ENCODE measurements at places on chromosomes 1 and 21.

- DNase-seq, result no peak
These were observed 20.3 kb downstream of the AJAP1 start for GRCh38 chr1:4674676-4675075.

DNA sequence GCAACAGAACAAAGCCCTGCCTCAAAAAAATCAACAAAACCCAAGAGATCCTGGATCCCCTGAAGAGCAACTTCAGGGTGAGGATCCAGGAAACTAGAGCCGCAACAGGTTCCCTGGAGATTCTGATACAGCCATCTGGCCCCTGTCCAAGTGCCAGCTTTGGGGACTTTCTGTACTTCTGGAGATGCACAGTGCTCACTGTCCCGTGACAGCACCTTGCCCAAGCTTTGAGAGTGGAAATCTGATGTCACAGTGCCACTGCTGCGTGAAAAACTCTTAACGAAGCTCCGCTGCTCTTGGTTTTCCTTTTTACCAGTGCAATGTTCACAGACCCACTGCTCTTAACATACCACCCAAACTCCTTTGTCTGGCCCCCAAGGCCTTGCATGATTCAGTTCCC is 26.3 kb downstream of the STK40 start:
- peak; percentile 12 for DNase-seq

DNA sequence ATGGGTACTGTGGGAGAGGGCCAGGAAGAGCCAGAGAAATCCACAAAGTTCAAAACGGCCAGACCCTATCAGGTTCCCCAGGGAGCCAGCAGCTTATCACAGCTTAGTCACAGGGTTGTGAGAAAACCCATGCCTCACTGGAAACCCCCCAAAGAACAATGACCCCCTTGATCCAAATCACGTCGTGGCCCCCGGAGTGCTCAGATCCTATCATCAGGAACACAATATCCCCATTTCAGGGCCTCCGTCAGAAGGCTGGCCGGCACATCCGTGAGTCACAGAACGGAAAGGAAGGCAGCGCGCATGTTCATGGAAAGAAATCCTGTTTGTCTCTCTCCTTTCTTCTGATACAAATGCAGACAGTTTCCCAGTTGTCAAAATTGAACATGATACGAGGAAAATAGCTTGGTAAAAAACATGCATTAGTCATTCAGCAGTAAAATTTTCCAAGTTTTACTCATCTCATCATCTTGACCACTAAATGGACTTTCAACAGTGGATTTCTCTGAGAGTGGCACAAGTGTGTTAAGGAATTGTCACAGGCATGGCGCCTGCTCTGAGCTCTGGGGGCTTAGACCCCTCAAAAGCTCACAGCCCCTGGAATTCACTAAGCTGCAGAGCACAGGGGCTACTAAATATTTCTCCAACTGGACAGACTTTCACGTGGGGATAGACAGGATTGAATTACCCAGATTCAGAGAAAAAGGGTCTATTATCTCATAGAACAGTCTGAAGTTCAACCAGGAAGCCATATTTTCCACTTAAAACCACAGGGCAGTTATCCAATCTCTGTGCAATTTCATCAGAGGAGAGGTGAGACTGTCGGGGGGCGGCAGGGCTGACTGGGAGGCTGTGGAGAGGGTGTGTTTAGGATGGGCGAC is 124.8 kb downstream of the RIPK4 start:
- no peak for DNase-seq

DNA sequence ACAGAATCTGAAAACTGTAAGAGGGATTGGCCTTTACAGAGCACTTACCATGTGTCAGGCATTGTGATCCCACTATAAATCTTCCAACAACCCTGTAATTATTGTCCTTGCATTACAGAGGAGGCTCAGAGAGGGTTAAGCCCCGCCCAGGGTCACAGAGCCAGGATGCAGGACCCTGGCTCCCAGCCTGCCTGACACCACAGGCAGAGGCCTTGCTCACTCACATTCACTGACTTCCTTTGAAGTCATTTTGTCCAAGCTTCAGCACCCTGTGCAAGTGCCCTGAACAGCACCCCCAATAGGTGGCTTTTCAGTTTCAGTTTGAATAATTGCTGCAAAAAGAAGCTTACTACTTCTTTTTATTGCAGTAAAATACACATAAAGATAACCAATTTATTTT is 256.8 kb upstream of the NFIA start:
- DNase-seq, result no peak

DNA sequence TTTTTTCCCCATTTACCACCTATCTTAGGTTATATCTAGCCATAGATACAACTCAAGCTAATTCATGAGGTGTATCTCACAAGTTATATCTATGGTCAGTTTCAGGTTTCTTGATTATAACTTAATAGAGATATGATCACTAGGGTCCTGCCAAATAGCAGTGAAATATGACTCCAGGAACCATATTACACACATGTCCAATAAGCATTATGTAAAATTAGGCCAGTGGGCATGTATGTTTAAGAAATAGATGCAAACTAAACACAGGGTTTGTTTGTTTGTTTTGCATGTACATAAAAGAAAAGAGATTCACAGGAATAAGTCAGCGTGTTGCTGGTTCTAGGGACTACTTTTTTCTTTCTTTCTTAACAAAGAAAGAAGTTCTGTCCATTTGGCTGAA is 112.5 kb upstream of the ST6GALNAC5 start:
- DNase-seq, result no peak

- DNase-seq, result no peak
These were observed 20.6 kb upstream of the BCAR3 start for GRCh38 chr1:93702111-93702827.

DNA sequence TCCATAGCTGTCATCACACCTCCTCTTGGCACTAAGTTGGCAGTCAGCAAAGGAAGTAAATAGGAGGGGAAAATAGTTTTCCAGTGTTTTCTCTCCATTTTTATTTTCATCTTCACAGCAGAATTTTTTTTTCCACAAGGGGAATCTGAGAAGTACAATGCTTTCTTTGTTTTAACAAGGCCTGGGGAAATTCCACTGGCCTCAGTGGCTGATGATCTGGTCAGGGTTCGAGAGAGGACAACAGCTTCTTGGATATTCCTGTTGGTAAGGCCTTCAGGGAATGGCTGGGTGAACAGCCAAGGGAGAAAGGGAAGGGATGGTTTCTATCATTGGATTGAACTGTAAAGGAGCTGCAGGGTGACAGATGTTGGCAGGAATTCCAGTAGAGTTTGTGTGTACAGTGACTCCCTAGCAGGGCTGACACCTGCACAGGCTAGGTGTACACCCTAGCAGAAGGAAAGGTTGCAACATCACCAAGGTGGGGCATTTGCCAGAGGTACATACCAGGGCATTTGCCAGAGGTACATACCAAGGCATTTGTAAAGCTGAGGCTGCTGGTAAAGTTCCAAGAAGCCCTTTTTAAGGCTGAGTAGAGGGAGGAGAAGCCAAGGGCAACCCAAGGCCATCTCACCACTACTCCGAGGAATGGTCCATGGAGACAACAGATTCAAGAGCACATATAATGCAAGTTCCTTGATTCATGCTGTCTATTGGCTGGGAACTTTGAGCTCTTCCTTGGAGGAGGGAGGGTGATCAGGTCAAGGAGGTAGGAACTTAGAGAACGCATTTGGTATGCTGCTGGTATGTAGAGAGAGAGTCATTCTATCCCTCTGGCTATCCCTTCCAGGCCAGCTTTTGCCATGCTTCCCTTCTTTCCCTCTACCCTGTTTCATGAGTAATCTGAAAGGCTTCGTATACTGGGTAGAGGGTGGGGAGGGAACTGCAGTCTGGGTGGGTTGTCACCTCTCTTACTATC is 3.1 kb downstream of the GJA5 start:
- no peak for DNase-seq

DNA sequence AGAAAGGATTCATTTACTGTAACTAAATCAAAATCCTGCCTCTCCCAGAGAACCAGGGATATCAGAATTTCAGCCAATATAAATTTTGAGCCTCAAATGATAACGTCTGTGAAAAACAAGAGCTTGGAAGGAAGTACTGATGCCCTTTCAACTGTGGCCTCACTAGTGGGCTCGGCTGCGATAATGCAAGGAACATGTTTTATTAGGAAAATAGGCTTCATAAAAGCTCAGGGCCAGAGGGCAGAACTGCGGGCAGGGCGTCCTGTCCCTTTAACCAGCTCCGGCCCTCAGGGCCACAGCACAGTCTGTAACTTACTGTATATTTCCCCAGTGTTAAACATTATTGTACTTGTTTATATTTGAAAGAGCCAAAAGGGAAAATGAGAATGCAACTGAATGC is 122.0 kb downstream of the PEX14 start:
- DNase-seq, result no peak

- peak; percentile 9 for DNase-seq
These were observed 481 bp downstream of the TAL1 start for GRCh38 chr1:47231301-47232186.

GRCh38 chr21:16022921-16023320 is 293.1 kb downstream of the USP25 start:
- no peak for DNase-seq

DNA sequence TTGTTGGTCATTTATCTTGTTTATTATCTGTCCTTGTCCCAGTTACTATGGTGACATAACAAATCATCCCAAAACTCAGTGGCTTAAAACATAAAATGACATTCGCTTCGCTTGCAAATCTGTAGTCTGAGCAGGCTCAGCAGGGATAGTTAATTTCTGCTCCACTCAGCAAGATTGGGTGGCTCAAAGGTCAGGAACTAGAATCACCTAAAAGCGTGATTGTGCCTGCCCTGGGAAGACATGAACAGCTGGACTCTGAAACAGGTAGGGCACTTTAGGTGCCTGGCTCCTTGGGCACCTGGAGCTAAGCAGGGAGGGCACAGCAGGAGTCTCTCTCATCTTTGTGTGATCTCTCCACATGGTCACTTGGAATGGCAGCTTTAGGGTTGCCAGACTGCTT is 14.7 kb upstream of the TRAF3IP3 start:
- no peak for DNase-seq

GRCh38 chr1:162185314-162186025 is 116.0 kb downstream of the NOS1AP start:
- no peak for DNase-seq

DNA sequence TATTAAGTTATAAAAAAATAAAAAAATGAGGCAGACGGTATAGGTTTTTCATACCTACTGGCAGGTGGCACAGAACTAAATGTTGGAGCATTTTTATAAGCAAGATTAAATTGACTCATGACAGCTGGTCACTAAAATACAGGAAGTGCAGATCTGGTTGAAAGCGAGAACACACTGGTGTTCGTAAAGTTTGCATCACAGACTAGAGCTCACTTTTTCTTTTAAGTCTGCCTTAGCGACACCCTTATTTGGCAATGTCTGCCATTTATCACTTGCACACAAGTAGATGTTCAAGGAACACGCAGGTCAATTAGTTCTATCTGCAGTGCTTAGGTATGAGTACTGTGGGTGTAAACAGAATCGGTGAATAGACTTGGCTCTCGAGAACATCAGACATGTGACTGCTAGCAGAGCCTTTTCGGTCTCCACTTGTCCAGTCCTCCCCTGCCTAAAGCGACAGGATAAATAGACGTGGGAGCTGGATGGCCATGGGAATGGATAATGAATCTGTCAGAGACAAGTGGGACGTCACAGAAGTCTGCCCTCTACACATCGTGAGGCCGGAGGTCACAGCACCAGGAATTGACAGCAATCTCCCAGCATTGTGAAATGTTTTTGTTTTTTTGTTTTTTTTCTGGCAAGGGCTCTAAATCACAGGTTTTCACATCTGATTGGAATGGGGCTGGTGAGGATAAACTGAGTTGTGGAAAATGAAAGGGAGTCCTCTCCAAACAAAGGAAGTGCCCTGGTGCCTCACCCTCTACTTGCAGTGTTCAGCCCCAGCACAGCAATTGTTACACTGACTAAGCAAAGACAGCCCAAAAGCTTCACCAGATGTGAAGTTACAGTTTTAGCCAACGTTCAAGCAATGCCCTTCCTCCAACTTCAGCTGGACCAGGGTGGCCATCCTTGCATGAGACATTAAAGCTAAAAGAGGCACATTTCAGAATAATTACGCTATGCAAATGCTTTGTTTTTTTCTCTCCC is 248.9 kb downstream of the NTNG1 start:
- no peak for DNase-seq

DNA sequence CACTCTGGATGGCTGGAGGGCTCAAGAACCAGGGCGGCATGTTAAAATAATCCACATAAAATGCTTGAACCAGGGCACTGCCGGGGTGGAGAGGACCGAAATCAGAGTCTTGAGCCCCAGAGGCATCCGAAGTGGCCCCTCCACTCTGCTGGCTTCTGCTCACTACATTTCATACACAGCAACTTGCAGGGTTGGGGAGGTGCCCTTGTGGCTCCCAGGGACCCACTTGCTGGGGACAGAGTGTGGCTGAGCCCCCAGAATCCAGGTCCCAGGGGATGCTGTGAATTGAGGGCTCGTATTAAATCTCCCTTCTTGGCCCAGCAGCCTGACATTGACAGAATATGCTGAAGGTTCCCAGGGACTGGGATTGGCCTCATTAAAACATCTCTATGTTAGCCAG is 181.7 kb downstream of the GRIK3 start:
- no peak for DNase-seq

DNA sequence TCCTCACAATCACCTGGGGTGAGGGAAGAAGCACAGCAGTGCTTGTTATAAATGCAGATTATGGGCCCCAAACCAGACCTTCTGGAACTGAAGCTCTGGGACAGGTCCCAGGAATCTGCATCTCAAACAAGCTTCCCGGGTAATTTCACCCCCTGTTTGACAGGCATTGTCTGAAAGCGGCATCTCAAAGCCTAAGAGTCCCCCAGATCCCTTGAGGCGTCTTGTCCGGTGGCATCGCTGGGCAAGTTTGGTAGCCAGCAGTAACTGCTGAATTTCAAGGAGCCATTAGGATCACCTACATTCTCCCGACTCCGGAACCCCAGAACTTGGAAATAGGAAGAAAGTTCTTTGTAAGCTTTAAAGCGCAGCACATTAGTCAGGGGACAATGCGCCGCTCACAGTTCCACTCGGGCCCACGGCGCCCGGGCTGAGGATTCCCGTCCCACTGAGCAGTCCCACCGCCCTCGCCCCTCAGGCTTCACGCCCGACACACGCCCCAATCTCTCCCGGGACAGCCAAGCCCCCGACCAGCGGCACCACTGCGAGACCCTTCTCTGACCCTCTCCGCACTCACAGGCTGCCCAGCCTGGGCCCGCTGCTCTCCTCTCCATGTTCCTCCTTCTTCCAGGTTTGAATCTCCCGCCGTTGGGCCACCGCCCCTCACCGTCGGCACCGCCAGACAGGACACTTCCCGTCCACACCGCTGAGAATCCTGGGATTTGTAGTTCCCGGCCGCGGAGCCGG is at the start of gene IQGAP3:
Gene IQGAP3 (minus strand): TSS at position 647 of the 744 bp plus-strand sequence. CDS start 36 bp downstream, at position 611.
- peak; percentile 87 for DNase-seq

DNA sequence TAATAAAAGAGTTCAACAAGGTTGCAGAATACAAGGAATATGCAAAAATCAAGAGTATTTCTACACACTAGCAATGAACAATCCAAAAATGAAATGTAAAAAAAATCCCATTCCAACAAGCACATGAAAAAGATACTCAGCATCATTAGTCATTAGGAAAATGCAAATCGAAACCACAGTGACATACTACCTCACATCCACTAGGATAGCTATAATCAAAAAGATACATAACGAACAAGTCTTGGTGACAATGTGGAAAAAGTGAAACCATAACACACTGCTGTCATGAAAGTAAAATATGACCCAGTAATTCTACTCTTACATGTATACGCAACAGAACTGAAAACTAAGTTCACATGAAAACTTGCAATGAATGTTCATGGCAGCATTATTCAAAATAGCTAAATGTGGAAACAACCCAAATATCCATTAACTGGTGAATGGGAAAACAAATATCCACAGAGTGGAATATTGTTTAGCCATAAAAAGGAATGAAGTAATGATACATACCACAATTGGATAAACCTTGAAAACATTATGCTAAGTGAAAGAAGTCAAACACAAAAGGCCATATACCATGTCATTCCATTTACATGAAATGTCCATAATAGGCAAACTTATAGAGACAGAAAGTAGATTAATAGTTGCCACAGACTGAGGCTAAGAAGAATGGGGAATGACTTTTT is 34.3 kb downstream of the PIK3R3 start:
- no peak for DNase-seq
